ENCODE measurements at places on chromosomes 16 and 17. TPM values are rescaled to one million over a fixed set of nuclear protein-coding genes. Genes with fewer than 3 reads are reported as not detected.

The ERAL1 gene
- 27.7 TPM for total RNA-seq

The NPW gene
- 0.39 TPM for total RNA-seq

The NRN1L gene
- total RNA-seq, result not detected

The CES5A gene
- not detected for total RNA-seq

The CCL1 gene
- total RNA-seq, result not detected

The RNF112 gene
- total RNA-seq, result 3.5 TPM

The TBC1D3E gene
- total RNA-seq, result not detected

The WWP2 gene
- total RNA-seq, result 43.6 TPM

The HS3ST6 gene
- not detected for total RNA-seq

The DNAH2 gene
- total RNA-seq, result 0.11 TPM
